ENCODE measurements at places on chromosomes 6 and 20.

- no peak for DNase-seq
These were observed 84.6 kb downstream of the TRDN start for GRCh38 chr6:123551939-123552707.

GRCh38 chr6:42402184-42402583 lies 49.5 kb downstream of the TRERF1 start:
- DNase-seq = peak; percentile 26

- DNase-seq = no peak
These were observed 299.1 kb upstream of the ID4 start for GRCh38 chr6:19538096-19538495.

DNA sequence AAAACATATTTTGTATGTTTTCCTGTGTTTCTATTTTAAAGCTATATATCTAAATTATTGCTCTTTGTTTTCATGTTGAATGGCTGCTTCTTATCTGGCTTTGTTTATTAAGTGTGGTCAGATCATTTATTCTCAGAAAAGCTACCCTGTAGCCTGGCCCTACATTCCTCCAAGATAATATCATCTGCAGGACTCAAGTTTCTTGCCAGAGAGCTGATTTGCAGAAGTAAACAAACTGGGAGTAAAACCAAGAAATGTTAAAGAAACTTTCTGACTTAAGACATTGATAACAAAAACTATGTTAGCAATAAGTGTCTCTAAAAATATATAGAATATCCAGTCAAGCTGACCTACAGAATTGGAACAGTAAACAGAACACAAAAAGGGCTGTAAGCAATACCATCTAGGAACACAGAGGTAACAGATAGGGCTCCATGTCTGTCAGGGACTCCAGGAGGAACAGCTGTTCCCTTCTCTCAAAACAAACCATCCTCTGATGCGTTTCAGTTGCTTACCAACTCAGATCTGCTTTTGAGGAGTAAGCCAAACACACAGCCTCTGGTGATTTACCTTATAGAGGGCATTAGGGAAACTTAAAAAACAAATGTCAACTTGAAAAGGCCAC lies 17.5 kb upstream of the CEP85L start:
- DNase-seq = no peak

- no peak for DNase-seq
These were observed 145.1 kb upstream of the CCN2 start for GRCh38 chr6:132096245-132096644.
